Mesenchymal stem cell (in vitro differentiated cells and primary cell): ENCODE measurements at places on chromosomes 2 and 18.

GRCh38 chr2:43513796-43514195 lies 82.0 kb downstream of the THADA start:
- no peak for DNase-seq

DNA sequence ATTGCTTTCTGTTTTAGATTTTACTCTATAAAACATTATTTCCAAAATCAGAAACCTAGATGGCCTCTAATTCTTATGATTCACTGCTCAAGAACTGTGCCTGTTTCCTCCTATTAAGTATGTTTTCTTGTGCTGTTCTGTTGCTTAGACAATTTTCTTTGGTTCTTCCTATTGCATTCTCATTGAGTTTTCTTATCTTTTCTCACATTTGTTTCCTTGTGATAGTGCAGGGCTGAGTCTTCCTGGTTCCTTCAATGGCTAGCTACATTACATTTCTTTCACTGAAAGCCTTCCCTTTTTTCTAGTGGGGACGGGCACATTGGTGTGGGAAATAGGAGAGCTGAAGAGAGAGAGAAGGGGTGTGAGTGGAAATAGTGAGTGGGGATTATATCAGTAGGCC lies 183.4 kb downstream of the CALCRL start:
- no peak for DNase-seq

GRCh38 chr2:226327830-226328229 lies 471.8 kb downstream of the IRS1 start:
- no peak for DNase-seq

DNA sequence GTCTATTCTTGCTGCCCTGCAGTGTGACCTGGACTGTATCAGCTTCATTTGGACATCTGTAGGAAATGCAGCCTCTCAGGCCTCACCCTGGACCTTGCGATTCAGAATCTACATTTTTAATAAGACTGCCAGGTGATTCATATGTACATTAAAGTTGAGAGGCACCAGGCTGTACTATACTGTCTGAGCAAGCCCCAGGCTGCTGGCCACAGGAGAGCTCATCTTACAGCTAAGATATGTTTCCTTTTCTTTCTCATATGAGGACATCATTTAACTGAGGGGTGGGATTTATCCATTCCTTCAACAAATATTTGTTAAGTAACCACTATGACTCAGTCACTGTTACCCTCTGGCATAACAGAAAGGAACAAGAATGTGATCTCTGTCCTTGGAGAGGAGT lies 78.2 kb upstream of the GCFC2 start:
- peak; percentile 2 for DNase-seq

GRCh38 chr2:62475172-62476011 lies 30.6 kb downstream of the TMEM17 start:
- DNase-seq = peak; percentile 17

DNA sequence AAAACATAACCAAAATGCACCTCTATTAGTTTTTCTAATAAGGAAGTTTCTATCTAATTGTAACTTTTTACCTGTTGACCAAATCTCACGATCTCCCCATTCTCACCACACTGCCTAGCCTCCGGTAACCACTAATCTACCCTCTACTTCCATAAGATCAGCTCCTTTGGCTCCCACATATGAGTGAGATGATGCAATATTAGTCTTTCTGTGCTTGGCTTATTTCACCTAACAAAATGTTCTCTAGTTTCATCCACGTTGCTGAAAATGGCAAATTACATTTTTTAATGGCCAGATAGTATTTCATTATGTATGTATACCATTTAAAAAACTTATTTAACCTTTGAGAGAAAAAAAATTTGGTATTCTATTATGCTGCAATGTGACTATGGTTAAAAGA lies 379.0 kb upstream of the NXPH2 start:
- no peak for DNase-seq

GRCh38 chr2:85852937-85853498 lies 35.8 kb downstream of the ST3GAL5 start:
- DNase-seq = no peak

DNA sequence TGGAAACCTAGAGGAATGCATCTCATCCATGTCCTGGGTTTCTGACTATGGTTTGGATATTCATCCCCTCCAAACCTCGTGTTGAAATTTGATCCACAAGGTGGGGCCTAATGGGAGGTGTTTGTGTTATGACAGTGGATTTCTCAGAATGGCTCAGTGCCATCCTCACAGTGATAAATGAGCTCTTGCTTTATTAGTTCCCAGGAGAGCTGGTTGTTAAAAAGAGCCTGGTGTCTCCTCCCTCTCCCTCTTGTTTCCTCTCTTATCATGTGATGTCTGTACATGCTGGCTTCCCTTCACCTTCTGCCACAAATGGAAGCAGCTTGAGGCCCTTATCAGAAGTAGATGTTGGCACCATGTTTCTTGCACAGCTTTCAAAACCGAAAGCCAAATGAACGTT lies 424.3 kb downstream of the DCC start:
- DNase-seq = no peak

DNA sequence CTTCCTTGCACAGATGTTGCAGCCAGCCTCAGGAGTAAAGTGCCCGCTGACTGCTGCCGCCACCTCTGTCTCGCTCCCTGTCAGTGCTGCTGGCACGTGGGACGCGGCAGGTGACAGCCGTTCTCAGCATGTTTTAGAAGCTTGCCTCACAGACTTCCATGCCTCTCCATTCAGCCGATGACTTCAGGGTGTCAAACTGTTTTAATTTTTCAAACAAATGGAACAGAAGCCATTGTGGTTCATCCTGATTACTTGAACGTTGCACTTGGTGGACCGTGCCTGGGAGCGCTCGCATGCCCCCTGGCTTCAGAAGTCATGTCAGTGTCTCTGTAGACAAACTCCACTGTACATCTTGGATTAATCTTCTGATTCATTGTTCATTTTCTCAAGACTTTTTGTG lies 62.7 kb upstream of the EML6 start:
- DNase-seq = no peak

DNA sequence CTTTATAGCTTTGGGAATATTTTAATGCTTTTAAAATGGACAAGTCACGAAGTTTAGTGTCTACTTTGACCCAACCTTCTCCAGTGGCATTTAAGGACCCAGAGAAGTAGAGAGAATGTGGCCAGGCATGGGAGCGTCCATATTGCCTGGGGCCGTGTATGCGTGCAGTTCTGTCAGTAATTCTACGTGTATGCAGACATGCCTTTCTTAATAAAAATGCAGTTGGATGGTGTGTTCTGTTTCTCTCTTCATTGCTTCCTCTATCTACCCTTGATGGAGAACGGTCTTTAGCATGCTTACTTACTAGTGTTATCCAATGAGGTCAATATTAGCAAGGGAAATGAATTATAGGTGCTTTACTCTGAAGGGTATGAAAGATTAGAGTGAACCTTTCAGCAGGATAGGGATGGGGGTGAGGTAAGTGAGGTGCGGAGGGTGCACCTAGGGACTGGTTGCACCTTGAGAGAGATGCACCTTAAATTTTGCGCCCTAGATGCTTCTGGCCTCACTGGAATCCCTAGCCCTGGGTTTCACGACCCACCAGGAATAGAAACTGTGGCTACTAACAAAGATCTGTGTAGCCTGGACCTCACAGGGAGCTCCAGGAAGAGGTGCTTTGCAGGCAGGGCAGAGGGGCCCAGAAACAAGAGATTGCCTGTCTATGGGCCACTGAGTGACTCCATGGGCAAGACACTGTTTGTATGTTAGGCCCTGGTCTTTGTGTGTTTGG lies 194.3 kb downstream of the MYCN start:
- no peak for DNase-seq

DNA sequence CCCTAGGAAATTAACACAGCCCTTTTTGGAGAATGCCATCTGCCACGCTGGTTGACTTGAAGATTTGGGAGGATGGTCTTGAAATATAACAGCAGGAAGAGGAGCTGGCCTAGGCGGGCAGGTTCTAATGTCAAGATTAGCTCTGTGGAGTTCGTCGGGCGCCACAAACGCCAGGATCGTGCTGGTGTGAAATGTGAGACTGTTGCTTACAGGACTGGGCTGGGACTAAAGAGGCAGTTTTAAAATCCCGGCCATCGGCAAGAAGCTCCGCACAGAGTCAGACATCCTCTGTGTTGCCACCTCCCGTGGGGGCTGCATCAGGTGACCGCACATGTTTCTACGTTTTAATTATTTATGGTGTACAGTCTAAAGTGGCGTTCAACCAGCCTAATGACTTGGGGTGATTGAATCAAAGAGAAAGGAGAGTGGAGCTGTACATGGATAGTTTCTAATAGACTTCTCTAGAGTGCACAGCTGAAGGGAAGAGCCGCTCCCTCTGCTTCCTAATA lies 99.4 kb upstream of the BCL11A start:
- DNase-seq = no peak

- no peak for DNase-seq
Measured at GRCh38 chr2:224405412-224405811, 3.5 kb upstream of the FAM124B start.

- DNase-seq = peak; percentile 46
Measured at GRCh38 chr2:30230497-30231211, 680 bp upstream of the LBH start.

DNA sequence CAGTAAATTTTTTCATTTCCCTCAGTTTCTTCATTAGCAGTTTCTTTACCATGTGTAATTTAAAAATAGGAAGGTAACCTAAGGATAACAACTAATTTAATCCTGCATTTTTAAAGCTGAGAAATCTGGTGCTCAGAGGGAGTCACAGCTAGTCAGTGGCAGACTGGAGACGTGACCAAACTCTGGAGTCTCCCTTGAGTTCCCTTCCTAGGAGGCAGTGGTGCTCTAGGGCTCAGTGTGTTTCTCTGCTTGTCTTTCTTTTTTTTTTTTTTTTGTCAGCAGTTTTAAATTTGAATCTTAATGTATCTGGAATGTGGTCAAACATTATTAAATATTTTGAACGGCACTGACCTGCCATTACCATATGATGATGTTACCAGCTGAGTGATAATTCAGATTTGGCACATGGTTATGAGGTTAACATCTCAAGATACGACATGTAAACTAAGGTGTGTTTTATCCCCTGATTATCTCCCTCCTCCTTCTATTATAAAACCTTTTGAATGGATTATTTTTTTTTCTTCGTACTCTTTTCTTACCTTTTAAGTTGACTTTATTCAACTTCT lies 226.2 kb downstream of the GALNT13 start:
- DNase-seq = no peak

- no peak for DNase-seq
Measured at GRCh38 chr2:154495455-154495868, 203.0 kb upstream of the KCNJ3 start.

DNA sequence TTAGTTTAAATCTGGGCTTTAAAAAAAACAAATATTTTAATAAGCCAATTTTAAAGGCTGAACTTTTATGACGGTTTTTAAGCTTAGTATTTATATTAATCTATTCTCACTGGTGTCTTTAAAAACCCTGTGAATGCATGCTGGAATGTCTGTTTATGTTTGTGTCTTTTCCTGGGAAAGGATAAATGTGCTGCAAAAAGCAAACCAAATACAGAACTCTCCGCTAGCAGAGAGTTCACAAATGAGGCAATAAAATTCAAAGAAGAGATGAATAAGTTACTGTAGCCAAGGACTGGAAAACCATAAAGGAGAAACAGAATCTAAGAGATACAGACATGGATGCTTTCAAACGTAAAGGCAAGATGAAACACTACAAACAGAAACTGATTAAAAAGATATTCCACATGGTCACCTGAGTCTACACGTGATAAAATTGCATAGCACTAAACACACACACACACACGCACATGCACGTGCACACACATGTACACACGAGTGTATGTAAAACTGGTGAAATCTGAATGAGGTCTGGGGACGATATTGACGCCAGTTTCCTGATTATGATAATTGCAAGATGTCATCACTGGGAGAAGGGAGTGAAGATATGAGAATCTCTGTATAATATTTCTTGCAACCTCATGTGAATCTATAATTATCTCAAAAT lies 4.5 kb downstream of the TWIST2 start:
- DNase-seq = peak; percentile 28

GRCh38 chr2:84781942-84782716 lies 98.8 kb downstream of the TRABD2A start:
- DNase-seq = no peak

GRCh38 chr2:240991378-240992263 lies 6.8 kb upstream of the SNED1 start:
- DNase-seq = peak; percentile 97

DNA sequence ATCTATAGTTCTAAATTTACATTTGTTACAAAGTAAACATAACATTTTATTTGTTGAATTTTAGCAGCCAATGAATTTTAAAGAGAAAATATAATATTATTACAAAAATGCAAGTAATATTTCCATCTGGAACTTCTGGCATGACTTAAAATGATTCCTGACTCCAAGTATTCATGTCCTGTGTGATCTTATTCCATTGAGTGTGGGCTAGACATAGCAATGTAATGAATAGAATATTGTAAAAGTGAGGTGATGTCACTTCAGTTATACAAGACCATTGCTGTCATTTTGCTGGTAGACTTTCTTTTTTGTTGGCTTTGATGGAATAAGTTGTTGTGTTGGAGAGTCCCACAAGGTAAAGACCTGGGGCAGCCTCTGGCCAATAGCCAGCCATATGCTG lies 912.2 kb upstream of the PIK3C3 start:
- no peak for DNase-seq

DNA sequence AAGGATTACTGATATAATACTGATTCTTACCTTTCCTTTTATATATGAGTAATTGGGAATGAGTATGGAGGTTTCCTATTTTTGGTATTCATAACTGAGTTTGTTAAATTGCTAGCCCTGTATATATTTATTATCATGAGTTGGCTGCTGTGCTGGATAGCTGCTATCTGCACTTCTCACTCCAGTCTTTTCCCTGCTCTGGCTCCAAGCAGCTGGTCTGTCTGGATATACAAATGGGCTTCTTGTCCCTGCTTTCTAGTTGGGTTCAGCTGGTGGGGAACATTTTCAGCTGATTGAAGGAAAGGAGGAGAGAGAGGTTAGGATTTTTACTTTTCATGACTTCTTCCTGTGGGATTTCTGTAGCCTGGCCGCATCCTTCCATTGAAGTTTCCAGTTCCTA lies 41.2 kb downstream of the AGFG1 start:
- peak; percentile 24 for DNase-seq

DNA sequence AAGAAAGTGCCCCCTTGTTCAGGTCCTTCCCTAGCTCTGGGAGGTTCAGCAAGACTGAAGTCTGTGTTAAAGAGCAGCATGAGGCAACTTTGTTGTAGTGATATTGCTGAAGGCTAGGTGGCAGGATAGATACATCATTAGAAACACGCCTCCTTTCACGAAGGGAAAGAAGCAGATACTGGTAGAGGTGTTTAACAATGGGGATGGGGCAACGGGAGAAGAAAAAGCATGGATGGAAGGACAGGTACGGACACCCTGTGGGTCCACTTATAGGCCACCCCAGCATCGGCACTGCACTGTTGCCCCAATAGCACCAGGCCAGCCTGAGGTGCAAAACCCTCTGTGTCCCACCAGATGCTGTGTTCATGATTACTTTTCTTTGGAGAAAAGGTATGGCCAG lies 3.5 kb upstream of the IGFBP5 start:
- DNase-seq = peak; percentile 81

GRCh38 chr2:238241970-238242369 lies 2.1 kb upstream of the HES6 start:
- DNase-seq = no peak

- no peak for DNase-seq
Measured at GRCh38 chr18:2898186-2898640, 51.4 kb downstream of the EMILIN2 start.
